Vagina (tissue), 2 donors: ENCODE measurements at places on chromosomes 7 and 10.

- peaks cover 36% of the 10 kb centered on the region for H3K4me1 ChIP-seq
- no peak for DNase-seq
- H3K27me3 ChIP-seq: peaks cover 20% of the 10 kb centered on the region
- H3K36me3 ChIP-seq: no peaks in the 10 kb centered on the region
- H3K27ac ChIP-seq: no peak overlapping the region
Measured at GRCh38 chr7:156998988-156999957, 11.2 kb downstream of the MNX1 start.

GRCh38 chr10:50846753-50847152, 38.7 kb downstream of the A1CF start:
- no peaks in the 10 kb centered on the region for H3K4me1 ChIP-seq
- no peaks in the 10 kb centered on the region for H3K36me3 ChIP-seq
- no peak for DNase-seq
- no peaks in the 10 kb centered on the region for H3K27me3 ChIP-seq
- no peak overlapping the region for H3K27ac ChIP-seq

- H3K27ac ChIP-seq: no peak overlapping the region
- no peak for DNase-seq
- peaks cover 46% of the 10 kb centered on the region for H3K4me1 ChIP-seq
- H3K27me3 ChIP-seq: no peaks in the 10 kb centered on the region
- no peak overlapping the region for H3K4me3 ChIP-seq
- H3K36me3 ChIP-seq: no peaks in the 10 kb centered on the region
Measured at GRCh38 chr10:35462491-35462934, 126.2 kb downstream of the CCNY start.

GRCh38 chr7:112211348-112211907, 4.9 kb downstream of the ZNF277 start:
- H3K36me3 ChIP-seq: no peaks in the 10 kb centered on the region
- DNase-seq: no peak
- H3K4me3 ChIP-seq: no peak overlapping the region
- no peak overlapping the region for H3K27ac ChIP-seq
- peaks cover 18% of the 10 kb centered on the region for H3K4me1 ChIP-seq
- H3K27me3 ChIP-seq: no peaks in the 10 kb centered on the region

- no peaks in the 10 kb centered on the region for H3K36me3 ChIP-seq
- H3K4me1 ChIP-seq: peaks cover 15% of the 10 kb centered on the region
- DNase-seq: no peak
- H3K4me3 ChIP-seq: peak within 1 kb of the TSS; percentile 28
Measured at GRCh38 chr7:146116521-146117222, at the start of gene CNTNAP2. TSS of gene CNTNAP2 (plus strand) at chr7:146116801. CDS start at chr7:146116877, 76 bp downstream.

GRCh38 chr10:68202960-68203353, 29.0 kb downstream of the ATOH7 start:
- no peaks in the 10 kb centered on the region for H3K27me3 ChIP-seq
- no peak for DNase-seq
- H3K4me1 ChIP-seq: no peaks in the 10 kb centered on the region

DNA sequence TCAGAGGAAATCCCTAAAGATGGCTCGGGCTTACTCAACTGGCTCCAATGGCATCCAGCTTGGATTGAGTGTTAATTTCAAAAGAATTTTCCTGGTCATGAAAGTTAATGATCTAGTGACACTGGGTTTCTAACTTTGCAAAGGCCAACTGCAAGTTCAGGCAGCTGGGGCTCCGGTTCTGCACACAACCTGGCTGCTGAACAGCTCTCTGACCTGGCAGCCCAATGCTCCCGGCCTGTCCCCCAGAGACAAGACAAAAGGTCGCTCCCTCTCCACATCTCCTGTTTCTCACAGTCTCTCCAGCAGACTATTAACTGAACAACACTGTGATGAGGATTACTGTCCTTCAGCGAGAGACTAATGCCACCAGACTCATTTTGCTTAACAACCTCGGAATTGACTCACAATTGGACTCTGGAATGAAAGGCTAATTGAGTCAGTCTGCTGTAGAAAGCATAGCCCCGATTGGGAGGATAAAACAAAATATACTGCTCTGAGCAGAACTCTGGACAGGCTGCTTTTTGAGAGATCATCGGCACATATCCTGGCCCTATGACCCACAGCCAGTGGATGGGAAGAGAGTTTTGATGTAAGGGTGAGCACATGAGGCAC, 174.5 kb downstream of the GFRA1 start:
- H3K4me1 ChIP-seq: no peaks in the 10 kb centered on the region
- H3K27me3 ChIP-seq: no peaks in the 10 kb centered on the region
- no peak overlapping the region for H3K4me3 ChIP-seq
- H3K36me3 ChIP-seq: no peaks in the 10 kb centered on the region
- DNase-seq: no peak

DNA sequence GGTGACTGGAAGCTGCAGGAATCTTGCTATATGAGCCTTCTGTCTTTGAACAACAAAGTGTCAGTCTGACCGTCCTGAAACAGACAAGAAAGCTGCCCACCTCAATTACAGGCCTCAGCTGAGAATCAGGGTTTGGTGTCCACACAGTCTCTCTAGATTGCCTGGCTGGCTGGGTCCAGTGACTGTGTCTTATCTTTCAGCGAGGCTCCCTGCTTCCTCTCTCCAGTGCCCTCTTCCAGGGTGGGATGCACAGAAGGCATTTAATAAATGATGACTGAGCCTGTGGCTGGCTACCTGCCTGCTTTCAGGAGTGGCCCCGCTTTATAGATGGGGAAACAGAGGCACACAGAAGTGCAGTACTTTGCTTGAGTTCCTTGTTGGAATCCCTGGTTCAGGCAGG, 27.4 kb downstream of the FGF8 start:
- no peaks in the 10 kb centered on the region for H3K36me3 ChIP-seq
- no peaks in the 10 kb centered on the region for H3K4me1 ChIP-seq
- no peaks in the 10 kb centered on the region for H3K27me3 ChIP-seq

DNA sequence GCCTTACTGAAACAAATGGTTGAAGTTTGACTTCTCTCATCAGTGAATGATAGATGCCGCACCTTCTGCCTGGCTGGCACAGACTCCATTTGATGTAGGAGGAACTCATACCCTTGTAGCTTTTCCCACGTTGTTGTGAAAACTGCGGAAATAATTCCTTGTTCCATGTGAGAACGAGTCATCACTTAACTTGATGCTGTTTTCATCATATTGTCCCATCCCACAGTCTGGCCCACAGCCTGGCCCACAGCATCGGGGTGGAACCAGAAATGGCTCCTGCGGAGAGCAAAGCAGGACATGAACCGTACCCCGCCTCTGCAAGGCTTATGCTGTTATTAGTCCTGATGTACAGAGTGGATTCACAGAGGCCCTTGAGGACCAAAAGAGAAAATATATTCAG, 587.0 kb downstream of the SDK1 start:
- peaks cover 9% of the 10 kb centered on the region for H3K4me1 ChIP-seq
- H3K36me3 ChIP-seq: no peaks in the 10 kb centered on the region
- H3K27ac ChIP-seq: peak overlapping the region; percentile 54
- no peaks in the 10 kb centered on the region for H3K27me3 ChIP-seq
- no peak overlapping the region for H3K4me3 ChIP-seq
- DNase-seq: no peak

DNA sequence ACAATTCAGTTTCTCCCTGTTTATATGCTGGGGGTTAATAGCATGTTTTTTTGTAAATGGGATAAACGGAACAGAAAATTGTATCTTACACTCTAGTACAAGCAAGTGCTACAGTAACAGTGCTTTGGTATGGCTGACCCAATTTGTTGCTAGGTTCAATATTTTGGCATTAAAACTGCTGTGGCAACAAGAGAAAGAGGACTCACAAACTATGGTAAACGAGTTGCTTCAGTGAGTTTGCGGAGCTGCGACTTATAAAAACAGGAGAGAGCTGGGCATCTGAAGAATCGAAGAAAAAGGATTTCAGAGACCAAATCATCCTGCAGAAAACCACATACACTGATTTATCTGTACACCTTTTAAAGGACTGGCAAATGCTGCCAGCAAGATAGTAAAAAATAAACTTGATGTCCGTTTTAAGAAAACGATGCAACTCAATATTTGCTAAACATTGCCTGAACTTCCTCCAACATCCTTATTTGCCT, 2.2 kb downstream of the GLUD1 start:
- H3K4me3 ChIP-seq: peak overlapping the region; percentile 93
- peak overlapping the region; percentile 89 for H3K27ac ChIP-seq
- DNase-seq: no peak

DNA sequence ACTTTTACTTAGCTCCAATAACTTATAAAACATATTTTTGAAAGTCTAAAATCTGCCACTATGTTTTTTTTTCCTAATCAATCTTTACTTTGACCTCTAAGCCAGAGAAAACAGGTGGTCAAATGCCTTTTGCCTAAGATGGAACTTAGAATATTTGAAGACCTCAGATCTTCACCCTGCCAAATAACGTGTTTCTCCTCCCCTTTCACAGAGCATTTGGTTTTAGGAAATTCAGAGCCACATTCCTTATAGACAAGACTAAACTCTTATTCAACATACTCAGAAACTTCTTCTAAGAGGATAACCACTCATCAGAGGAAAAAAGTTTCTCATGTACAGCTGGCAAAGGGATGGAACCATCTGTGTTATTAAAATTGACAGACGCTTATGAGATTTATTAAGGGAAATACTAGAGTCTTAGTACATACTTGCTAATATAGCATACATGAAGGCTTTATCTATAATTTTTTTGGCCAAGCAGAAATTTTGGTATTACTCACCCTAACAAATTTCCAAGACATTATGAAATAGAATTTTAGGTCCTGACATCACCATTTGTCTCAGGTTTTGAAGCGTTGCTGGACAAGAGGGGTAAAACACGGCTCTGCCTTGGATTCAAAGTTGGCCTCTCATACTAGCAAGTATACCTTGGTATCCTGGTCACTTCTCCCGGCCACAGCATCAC, 2.6 kb upstream of the EGFR start:
- H3K27me3 ChIP-seq: no peaks in the 10 kb centered on the region
- H3K36me3 ChIP-seq: no peaks in the 10 kb centered on the region
- no peak overlapping the region for H3K4me3 ChIP-seq

DNA sequence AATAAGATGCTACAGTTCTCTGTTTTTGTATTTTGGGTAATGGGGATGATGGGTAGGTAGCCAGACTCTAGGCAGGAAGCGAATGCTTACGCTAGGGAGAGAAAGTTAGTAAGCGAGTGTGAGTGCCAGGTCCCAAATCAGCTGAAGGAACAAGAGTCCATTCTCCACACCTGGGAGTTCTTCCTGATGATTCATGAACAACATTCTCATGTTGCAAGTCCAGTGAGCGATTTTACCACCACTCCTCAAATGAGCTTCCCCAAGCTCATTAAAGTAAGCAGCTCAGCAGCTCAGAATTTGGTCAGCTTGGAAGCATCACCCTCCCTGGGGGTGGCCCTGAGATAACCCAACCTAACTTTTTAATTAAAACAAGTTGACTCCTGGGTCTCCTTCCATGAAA, 27.3 kb downstream of the SH3PXD2A start:
- no peak overlapping the region for H3K27ac ChIP-seq
- DNase-seq: no peak
- H3K27me3 ChIP-seq: no peaks in the 10 kb centered on the region
- peaks cover 41% of the 10 kb centered on the region for H3K4me1 ChIP-seq

DNA sequence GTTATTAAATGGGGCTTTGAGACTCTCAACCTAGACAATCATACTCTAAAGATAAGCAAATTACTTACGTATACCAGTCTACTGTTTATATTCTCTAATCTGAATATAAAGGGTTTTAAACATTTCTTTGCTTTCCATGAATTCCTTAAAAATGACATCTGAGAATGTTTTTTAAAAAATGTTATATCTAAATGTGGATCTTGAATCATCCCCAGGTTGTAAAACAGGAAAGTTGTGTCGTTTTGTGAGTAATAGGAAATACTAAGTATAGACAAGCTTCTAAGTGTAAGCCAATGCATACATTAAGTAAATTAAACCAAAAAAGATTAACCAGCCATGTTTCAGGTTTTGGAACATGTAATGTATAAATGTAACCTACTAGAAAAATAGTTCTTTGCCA, 26.8 kb downstream of the ADD3 start:
- H3K4me3 ChIP-seq: no peak overlapping the region
- H3K36me3 ChIP-seq: no peaks in the 10 kb centered on the region
- DNase-seq: no peak

DNA sequence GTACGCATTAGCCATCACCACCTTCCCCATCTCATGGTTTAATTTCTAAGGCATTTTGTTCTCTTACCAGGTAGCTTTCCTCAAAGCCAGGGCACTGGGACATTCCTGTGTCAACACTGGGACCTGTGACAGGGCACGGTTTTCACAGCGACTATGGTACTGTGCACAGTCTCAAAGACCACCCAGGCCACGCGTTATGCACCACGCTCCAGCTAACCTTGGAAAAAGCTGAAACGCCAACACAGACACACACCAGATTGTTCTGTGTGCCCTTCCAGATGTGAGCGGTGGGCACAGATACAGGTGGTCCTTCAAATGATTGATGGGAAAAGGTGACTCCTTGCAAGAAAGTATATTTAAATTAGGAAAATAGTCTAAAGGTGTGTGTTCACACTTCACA, 337.3 kb downstream of the WDR37 start:
- H3K4me3 ChIP-seq: no peak overlapping the region
- no peak for DNase-seq
- H3K27me3 ChIP-seq: no peaks in the 10 kb centered on the region

DNA sequence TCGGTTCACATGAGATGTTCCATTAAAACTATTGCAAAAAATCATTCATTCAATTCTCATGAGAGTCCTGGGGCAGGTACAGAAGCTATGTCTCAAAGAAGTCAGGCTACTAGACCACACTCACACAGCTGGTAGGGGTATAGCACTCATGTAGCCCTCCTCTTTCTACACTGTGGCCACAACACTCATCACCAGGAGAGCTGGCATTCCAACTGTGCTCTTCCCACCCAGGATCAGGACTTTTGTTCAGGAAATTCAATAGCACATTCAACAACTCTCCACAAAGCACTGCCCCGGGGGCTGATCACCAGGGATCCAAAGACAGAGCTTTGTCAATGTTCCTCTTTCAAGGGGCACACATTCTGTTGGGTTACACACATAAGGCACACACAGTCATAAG, 31.0 kb upstream of the C10orf90 start:
- no peak overlapping the region for H3K4me3 ChIP-seq
- H3K4me1 ChIP-seq: no peaks in the 10 kb centered on the region

DNA sequence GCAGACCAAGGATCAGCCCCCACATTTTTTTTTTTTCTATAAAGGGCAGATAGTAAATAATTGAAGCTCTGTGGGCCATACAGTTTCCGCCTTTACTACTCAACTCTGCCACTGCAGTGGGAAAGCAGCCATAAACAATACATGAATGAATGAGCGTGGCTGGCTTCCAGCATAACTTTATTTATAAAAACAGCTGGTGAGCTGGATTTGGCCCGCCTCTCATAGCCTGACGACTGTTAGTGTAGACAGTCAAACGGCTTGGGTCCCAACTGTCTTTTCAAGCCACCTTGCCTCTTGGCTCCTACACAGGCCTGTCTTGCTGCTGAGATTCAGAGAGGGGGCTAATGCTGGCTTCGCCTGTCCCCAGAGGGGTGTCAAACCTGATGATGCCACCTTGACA, 169.8 kb upstream of the GPR26 start:
- no peaks in the 10 kb centered on the region for H3K27me3 ChIP-seq
- no peak overlapping the region for H3K4me3 ChIP-seq
- no peaks in the 10 kb centered on the region for H3K4me1 ChIP-seq
- no peak overlapping the region for H3K27ac ChIP-seq
